Left kidney (tissue), 8 donors: ENCODE measurements at places on chromosomes 13 and 19. TPM values are rescaled to one million over a fixed set of nuclear protein-coding genes. Genes with fewer than 3 reads are reported as not detected.

DNA sequence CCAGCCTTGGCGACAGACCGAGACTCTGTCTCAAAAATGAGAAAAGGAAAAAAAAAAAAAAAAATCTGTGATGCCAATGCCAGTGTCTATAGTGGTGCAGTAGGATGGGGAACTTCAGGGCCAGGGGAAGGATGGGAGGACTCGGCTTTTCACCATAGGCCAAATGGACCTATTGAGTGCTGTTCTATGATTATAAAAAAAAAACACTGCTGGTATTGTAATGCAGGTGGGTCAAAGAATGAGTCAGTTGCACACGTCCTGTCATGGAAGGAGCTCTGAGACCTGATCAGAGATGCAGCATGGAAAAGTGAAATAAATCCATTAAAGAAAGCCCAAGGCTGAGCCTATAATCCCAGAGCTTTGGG, 7.0 kb downstream of the DNAJB1 start:
- no peak for DNase-seq

DNA sequence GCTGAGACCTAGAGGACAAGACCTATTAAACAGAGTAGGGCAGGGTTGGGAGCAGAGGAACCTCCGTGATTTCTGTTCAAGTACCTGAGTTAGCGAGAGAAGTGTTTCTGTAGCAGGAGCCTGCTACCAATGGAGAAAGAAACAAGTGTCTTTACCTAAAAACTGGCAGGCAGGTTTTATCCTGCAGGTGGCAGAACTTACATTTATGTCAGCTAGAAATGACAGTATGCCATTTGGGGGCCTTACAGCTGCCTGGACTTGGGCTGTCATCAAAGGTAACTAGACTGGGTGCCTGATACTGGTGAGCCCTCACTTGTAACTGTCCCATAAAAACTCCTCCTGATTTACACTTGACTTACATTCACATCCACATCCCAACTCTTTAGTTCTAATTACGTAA, 185.3 kb upstream of the MIR17HG start:
- DNase-seq, result no peak

DNA sequence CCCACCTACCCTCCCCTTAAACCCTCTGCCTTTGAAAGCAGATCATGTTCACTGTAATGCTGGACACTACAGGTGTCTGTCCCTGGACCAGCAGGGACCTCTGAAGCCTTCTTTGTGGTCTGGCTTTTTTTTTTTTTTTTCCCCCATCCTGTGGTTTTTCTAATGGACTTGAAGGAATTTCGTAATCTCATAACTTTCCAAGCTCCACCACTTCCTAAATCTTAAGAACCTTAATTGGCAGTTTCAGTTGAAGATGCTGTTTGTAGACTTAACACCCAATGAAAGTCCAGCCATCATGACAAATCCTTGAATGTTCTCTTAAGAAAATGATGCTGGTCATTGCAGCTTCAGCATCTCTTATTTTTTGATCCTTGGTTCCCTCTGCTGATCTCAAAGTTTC, 45.0 kb upstream of the LRCH1 start:
- no peak for DNase-seq

DNA sequence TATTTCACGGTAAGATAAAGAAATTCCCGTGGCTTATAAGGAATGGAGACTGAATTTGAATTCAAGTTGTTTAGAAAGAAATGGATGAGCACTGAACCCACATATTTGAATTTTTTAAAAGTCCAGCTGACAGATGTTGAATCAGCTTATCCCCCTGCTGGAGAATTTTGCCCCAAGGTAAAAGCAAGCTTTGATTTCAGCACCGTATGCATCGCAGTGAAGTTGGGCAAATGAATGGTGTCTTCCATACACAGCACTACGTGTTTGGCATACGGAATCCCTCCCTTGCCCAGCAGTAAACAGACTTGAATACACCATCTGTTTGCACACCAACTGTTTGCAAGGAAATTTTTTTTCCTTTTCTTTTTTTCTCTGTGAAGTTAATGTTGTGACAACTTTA, 77.5 kb upstream of the PEG3 start:
- DNase-seq, result no peak

GRCh38 chr13:112764864-112765561, 75.2 kb downstream of the ATP11A start:
- no peak for DNase-seq

DNA sequence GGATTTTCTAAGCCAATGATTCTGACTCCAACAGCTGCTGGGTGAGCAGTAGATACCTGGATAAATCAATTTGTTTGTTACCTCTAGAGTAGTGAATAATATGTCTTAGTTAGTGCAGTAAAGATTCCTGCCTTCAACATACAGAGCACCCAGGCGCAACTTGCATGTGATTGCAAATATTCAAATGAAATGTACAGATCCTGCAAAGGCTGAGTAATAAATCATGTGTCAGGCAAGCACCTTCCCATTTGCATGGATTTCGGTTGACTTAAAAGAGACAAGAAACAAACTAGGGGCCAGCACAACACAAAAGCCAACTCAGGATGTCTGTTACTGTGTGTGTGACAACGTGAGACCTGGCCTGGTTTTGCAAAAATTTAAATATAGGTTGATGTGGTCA, 79.7 kb downstream of the TNFSF11 start:
- DNase-seq, result no peak

- no peak for DNase-seq
Observed at GRCh38 chr13:26914624-26915023, 154.0 kb upstream of the GPR12 start.

DNA sequence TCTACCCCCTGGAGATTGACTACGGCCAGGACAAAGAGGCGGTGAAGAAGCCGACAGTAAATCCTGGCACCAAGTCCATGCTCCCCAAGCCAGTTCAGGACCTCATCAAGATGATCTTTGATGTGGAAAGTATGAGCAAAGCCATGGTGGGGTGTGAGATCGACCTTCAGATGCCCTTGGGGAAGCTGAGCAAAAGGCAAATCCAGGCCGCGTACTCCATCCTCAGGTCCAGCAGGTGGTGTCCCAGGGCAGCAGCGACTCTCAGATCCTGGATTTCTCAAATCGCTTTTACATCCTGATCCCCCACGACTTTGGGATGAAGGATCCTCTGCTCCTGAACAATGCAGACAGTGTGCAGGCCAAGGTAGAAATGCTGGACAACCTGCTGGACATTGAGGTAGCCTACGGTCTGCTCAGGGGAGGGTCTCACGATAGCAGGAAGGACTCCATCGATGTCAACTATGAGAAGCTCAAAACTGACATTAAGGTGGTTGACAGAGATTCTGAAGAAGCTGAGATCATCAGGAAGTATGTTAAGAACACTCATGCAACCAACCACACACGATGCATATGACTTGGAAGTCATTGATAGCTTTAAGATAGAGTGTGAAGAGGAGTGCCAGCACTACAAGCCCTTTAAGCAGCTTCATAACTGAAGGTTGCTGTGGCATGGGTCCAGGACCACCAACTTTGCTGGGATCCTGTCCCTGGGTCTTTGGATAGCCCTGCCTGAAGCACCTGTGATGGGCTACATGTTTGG, 24.0 kb upstream of the ANKRD10 start:
- DNase-seq, result no peak

DNA sequence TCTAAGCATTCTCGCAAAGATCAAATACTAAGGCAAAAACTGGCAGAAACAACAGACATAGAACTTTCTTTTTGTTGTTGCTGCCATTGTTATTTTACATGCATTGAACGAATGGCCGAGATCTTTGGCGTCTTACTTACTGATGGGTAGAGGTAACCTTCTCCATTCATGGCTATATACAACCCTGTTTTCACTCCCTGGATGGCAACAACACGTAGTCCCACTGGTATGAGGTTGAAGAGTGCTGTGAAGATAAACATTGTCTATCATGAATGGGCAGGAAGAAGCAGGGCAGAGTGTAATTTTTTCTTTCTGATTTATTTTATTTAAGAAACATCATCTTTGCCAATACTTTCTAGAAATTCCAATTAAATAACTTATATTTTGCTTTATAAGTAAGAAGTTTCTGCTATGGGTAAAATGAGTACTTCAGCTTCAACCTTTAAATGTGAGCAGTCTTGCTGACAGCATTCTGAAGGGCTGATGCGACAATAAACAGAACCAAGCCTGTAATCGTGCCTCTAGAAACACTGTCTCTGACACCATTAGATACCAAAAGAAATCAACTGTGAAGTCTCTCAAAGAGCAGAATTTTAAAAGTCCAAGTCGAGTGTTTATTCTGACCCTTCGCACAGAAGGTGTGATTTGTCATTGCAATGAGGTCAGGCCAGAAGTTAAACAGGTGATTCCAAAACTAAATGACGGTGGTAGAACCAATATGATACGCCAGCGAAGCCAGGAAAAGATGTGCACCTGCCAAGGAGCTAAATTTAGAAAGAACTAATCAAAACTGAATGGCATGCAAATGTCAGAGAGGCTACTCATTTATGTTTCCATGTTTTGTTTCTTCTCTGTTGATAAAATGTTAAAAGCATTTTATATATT, 416.4 kb downstream of the ITGBL1 start:
- DNase-seq, result no peak

- DNase-seq, result no peak
Observed at GRCh38 chr19:37079238-37079637, 1.0 kb downstream of the ZNF420 start.

- DNase-seq, result peak; percentile 61
Observed at GRCh38 chr19:38852231-38853044, 2.7 kb upstream of the HNRNPL start.

DNA sequence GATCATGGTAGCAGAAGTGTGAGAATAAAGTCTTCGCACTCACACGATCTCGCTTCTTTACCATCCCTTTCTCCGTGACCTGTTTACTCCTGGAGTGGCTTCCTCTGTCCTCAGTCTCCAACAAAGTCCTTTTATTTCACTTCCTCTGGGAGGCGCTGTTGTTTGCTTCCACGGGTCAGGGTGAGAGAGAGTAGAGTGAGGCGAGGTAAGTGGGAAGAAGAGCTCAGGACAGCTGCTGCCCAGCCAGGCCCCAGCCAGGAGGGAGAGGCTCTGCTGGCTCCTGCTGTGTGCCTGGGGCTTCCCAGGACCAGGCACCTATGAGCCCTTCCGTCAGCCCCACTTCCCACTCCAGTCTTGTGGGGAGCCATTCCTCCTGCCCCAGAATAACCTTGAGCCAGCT, 242.1 kb downstream of the FGF9 start:
- DNase-seq, result no peak

- no peak for DNase-seq
Observed at GRCh38 chr13:27372896-27373295, 51.5 kb upstream of the GTF3A start.

DNA sequence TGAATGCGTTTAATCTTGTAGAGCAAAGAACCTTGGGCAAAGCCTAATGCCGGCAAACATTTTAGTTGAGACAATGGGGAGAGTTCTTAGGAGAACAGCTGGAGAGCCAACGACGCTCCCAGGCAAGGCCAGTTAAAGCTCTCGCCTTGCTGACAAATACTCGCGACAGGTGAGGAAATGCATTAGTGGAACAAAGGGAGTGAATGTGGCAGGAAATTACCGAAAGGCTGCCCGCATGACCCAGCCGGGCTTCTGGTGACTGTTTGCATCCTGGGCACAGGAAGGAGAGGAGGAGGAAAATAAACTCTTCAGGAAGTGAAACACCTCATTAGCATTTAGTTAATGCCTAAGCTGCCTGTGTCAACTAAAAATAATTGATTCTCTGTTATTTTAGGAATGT, 74.6 kb downstream of the SHISA2 start:
- peak; percentile 55 for DNase-seq

DNA sequence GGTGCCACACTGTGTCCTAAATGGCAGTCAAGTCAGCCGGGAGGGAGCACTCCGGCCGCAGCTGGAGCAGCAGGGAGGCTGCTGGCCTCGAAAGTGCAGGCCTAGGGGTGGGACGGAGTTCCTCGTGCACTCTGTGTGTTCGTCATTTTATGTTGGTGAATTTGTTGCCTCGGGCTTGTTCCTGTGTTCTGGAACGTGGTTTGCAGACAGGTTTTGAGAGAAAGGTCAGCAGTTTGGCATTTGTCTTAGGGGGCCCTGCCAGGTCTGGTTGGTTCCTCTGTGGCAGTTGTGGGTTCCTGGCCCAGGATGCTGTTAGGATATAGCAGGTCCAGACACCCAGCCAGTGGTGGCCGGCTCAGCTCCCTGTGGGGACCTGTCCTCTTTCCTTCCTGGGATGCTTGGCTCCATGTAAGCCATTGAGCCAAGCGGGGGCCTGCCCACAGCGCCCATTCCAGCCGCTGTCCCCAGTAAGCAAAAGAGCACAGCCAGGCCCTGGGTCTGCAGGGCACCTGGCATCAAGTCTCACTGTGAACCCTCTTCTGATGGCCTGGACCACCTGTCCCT, 30.0 kb downstream of the MPHOSPH8 start:
- DNase-seq, result no peak

DNA sequence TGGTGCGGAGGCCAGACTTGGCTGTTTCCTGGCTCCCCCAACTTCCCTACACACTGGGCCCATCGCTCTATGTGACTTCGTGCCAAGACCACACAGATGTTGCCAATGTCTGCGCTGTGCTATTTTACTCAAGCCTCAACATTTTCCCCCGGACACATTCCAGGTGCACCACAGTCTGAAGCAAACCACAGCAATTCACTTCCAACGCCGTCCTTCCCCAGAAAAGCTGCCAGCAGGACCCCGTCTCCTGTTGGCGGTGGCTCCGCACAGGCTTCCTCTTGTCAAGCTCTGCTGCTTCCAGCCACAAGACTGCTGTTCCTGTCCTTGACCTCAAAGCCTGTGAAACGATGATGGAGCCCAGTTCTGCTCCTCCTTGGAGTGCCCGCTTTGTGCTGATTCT, 100.7 kb downstream of the CRYL1 start:
- no peak for DNase-seq

DNA sequence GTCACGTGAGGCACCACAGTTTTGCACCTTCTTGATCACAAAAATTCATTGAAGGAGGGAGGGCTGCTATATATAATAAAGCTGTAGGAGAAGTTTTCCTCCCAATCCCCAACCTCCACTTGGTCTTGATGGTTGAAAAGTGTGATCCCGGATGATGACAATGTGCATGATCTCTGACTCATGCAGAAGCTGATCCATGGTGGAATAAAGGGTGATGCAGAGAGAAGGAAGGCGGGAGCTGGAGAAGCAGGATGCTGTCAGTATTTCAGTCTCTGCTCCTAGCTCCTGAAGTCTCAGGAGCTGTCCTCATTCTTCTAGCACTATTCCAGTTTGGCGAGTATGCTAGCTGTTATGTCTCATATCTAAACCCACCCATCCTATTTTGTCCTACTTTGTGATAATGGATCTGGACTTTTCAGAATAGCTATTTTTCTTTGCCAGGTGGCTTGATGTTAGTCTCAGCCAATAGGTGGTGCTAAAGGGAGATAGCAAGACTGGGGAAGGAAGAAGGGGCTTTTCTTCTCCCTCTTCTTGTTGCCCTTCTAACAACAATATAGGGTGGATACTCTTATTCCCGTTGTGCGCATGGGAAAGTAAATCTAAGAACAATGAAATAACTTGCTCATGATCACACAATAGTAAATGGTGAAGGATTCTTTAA, 65.6 kb upstream of the HTR2A start:
- DNase-seq, result no peak

Gene ZNF99
- 1.9 TPM for polyA plus RNA-seq

Gene VRK3
- 48.2 TPM for polyA plus RNA-seq

Gene SIGLEC12
- 0.10 TPM for polyA plus RNA-seq

Gene SHISA7
- 0.20 TPM for polyA plus RNA-seq

Gene ZNF534
- 1.2 TPM for polyA plus RNA-seq

Gene CYP4F2
- 0.13 TPM for polyA plus RNA-seq

Gene HNRNPM
- 472 TPM for polyA plus RNA-seq

Gene IGFL3
- not detected for polyA plus RNA-seq
